ENCODE measurements at places on chromosomes 13 and 19.

DNA sequence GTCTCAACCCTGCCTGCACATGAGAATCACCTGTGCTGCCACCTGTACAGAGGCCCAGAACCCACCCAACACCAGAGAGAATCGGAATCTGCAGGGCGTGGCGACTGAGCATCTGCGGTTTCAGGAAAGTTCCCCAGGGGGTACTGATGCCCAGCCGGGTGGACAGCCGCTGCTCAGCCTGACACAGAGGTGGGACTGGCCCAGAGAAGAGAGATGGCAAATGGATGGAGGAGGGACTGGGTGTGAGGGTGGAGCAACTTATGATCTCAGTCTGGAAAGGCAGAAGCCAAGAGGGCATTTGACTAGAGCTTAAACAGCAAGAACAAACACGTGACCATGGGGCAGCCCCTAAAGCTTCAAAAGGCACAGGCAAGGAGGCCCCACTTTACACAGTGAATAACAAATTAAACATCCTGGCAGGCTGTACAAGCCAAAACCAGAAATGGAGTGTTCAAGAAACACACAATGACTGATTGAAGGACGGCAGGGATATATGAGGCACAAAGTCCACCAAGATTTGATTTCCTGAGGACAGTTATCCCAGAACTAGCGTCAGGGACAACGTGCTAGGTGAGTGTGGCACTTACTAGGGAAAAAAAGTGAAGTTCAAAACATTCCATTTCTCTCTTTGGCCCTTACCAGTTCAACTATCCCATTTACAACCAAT, 3.1 kb downstream of the RANBP3 start:
- no peak for DNase-seq

DNA sequence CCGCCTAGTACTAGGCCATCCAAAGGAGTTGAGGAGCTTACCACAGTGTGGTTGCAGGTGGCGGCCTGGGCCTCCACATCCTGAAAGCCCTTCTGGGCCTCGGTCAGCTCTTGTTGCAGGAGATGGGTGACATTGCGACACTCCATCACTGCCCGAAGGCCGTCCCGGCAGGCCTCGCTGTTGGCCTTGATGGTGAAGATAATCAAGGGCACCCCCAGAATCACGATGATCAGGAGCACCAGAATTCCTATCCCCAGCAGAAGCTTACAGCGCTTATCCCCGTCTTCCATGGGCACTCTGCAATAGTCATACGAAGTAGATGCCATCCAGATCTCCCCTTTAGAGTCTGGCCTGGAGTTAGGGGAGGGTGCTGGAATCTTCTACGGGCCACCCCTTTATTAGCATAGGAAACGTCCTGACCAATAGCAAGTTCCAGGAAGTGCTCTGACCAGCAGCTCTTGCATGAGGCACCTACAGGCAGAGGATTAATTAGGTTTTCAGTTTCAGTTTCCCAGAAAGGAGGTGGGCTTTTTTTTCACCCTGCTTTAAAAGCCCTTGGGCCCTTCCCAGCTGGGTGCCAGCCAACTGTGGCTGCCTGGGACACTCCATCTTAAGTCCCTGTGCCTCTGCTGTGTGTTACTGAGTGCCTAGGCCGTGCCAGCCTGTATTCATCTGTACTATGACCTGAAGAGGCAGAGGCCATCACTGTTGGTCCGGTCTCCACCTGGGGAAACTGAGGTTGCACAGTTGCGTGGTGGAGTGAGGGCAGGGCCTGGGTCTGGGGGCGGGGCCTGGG, at the start of gene BST2:
Gene BST2, minus strand, starts transcription at position 381 of the 796 bp plus-strand sequence. Its CDS starts 55 bp downstream, at position 326.
- no peak for DNase-seq

- no peak for DNase-seq
Measured at GRCh38 chr19:52070496-52070895, 21.9 kb upstream of the ZNF432 start.

DNA sequence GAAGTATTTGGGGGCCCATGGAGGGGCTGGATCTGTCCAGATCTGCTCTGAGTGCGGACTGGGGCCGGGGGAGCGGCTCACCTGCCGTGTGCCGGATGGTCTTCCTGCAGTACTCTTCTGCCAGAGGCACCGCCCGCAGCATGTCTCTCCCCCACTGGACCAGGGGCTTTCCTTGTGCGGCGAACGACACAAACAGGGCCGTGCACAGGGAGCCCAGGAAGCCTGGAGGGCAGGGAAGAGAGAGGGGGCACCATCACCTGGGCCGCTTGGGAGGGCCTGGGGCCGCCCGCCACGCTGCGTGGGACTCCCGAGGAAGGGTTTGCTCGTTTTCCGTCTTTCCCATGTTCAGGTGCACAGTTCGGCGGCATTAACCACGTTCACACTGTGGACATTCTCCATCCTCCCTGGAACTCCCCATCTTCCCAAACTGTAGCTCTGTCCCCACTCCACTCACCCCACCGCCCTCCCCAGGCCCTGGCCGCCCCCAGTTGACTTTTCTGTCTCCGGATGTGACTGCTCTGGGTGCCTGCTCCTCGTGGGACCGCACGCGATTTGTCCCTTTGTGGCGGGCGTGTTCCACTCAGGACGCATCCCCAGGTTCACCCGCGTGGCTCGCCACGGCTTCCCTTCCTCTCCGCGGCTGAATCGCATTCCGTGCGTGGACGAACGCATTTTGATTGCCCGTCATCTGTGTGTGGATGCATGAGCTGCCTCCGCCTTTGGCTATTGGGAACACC, 24.2 kb downstream of the ADPRHL1 start:
- no peak for DNase-seq

DNA sequence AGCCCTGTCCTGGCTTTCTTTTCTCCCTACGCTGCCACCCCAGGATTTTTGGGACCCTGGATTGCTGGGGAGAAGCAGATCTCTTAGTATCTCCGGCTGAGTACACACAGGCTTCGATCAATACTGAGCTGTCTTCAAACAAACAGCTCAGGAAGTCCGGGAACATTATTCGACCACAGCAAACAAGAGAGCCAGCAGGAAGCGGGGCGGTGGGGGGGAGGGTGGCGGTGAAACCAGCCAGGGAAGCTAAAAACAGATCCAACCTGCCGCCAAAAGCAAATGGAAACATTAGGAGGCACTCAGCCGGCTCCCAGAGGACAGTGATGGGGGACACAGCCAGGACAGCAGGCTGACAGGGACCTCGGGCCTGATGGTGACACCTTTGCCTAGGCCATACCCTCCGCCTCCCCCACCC, 12.2 kb upstream of the BCAM start:
- DNase-seq: peak; percentile 73

- no peak for DNase-seq
Measured at GRCh38 chr13:26688286-26688685, 72.3 kb downstream of the GPR12 start.

DNA sequence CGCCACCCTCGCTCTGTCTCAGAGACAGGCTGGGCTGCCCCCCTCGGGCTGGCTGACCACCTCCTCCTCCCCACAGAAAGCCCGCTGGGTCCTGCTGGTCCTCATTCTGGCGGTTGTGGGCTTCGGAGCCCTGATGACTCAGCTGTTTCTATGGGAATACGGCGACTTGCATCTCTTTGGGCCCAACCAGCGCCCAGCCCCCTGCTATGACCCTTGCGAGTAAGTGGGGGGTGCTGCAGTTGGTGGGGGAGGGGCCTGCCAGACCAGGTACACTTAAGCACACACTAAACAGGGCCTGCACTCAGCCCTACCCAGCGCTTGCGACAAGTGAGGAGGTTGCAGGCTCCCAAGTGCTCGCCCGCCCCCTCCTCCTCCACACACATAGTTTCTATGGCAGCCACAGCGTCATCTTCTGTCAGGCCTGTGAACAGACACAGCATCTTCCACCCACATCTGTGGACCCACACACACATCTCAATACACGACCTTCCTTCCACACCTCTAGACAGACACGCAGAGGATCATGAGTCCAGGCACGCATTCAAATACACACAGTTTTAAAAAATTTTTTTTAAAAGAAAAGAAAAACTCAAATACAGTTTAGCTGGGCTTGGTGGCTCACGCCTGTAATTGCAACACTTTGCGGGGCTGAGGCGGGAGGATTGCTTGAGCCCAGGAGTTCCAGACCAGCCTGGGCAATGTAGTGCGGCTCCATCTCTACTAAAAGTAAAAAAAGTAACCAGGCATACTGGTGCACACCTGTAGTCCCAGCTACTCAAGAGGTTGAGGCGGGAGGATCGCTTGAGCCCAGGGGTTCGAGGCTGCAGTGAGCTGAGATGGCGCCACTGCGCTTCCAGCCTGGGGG, 18.4 kb downstream of the PLD3 start:
- no peak for DNase-seq

DNA sequence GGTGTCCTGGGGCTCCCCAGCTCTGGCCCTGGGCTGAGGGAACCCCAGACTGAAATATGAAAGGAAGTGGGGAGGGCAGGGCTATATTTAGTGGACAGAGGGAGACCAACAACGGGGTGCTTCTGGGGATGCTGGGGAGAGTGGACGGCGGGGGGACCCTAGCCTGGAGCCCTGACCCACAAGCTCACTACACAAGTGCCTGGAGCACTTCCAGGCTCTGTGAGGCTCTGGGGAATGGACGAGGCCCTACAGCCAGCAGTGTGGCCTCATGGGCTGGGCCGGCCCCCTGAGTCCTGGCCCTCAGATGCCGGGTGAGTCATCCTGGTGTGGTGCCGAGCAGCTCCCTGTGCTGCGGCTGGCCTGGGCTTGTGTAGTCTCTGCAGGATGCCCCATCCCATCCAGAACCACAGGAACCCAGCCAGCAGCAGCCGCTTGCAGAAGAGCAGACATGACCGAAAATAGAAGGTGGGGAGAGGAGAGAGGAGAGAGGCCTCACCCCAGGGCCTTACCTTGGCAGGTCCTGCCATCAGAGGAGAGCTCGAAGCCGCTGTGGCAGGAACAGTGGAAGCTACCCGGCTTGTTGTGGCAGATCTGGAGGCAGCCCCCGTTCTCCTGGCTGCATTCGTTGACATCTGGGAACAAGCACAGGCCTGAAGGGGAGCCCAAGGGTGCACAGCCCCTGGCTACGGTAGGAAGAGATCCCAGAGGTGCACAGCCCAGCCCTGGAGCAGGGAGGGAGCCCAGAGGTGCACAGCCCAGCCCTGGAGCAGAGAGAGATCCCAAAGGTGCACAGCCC, 26.1 kb downstream of the GAS6 start:
- no peak for DNase-seq

GRCh38 chr13:69999875-70000274, 107.8 kb upstream of the ATXN8OS start:
- DNase-seq: no peak

DNA sequence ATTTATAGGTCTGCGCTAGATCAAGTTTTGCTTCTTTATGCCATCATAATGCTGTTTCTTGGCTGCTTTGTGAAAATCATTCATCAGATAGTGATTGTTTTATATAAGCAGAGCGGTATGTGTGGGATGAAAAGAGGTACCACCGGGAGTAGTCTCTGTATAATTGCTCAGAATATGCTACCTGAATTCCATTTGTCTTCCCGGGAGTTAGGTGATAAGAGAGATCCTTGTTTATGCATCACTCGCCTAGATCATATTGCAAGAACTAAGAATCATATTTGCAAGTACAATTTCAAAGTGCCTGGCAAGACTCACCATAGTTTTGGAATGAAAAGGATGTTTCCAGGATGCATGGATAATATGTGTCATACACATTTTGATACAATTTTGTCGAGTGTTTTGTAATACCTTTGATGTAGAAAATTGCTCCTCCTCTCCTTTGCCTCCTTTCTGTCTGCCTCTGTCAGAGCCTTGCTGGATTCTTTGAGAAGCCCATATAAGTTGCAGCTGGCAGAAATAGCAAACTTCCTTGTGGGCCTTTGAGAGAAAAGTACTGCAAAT, 1306.0 kb upstream of the SLC10A2 start:
- DNase-seq: no peak

GRCh38 chr19:50896591-50897190, 14.5 kb downstream of the KLK4 start:
- no peak for DNase-seq

DNA sequence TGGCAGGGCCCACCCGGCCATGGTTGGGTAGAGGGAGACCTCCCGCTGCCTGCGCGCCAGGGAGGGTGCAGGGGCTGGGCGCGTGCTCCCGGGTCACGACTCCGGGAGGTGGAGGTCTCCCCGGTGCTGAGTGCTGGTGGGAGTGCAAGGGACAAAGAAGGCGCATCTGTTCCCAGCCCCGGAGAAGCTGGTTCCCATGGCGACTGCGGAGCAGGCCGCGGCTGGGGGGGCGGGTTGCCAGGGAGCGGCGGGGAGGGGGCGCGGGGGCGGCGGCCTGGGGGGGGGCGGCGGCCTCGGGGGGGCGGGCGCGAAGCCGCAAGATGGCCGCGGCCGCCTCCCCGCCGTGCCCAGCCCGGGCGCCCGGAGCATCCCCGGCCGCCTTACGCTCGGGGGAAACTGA, 1.2 kb downstream of the CBARP start:
- DNase-seq: no peak

DNA sequence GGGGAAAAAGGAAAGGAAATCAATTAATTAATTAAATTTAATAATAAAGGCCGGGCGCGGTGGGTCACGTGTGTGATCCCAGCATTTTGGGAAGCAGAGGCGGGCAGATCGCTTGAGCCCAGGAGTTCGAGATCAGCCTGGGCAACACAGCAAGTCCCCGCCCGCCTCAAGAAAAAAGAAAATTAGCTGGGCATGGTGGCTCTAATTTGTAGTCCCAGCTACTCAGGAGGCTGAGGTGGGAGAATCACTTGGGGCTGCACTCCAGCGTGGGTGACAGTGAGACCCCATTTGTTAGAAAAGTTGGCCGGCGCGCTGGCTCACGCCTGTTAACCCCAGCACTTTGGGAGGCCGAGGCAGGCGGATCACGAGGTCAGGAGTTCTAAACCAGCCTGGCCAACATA, 733 bp upstream of the CD320 start:
- no peak for DNase-seq

DNA sequence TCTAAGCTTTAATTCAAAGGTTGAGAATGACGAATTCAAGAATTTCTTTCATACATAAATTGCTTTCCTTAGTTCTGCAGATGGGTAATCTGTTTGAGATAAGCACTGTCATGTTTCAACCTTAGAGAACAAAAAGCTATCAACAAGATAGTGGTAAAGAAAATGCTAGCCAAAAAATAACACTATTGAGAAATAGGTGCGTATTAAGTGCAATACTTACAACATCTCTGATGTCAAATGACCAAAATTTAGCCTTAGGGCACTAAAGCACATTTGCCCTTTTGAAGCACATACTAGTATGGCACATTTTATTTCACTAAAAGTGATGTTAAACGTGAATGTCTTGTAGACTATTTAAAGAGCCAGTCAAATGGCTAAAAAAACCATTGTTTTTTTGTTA, 4.9 kb downstream of the KBTBD6 start:
- no peak for DNase-seq

DNA sequence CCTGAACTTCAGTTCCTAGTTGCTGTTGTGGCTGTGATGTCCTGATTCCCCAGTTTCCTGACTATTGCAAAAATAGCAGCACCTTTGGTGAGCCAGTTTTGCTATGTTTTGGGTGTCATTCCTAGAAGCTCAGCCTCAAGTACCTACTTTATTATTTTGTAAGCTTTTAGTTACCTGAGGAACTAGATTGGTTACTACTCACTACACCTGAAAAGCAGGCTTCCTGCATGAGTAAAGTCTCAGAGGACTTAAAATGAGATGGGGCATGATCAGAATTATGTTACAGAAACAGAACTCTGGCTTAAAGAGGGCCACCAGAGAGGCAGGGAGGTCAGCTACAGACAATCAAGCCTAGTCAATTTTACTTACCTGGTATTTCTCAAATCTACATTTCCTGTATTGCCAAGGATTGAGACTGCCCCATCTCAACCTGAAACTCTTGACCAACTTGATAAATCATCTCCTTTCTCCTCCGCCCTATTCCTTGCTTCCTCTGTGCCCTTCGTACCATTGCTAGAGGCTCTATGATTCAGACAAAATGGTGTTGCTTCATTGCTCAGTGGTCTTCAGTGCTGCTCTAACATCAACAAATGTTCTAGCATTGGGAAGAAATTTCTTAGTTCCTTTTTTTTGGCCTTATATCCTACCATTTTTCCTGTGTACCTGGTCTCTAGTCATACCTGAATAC, 58.9 kb downstream of the RAP2A start:
- no peak for DNase-seq

Measured in NCI-H2081 treated with DMSO at 0.1 percent for 48 hours (cell line).